ENCODE measurements at places on chromosomes 4 and X.

GRCh38 chr4:3293401-3294391 lies 875 bp downstream of the RGS12 start:
- no peak for DNase-seq

DNA sequence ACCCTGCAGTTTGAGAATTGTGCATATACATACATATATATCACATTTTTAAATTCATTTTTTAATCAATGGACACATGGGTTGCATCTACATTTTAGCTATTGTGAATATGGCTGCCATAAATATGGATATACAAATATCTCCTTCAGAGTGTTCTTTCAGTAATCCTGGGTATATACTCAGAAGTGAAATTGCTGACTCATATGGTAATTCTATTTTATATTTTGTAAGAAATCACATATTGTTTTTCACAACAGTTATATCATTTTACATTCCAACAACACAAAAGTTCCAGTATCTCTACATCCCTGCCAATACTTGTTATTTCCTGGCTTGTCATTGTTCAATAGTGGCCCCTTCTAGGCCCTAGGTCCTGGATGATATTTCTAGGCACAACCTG lies 20.6 kb upstream of the HSFX4 start:
- DNase-seq = no peak

GRCh38 chrX:12949927-12950656 lies 24.8 kb upstream of the TMSB4X start:
- DNase-seq = peak; percentile 55

DNA sequence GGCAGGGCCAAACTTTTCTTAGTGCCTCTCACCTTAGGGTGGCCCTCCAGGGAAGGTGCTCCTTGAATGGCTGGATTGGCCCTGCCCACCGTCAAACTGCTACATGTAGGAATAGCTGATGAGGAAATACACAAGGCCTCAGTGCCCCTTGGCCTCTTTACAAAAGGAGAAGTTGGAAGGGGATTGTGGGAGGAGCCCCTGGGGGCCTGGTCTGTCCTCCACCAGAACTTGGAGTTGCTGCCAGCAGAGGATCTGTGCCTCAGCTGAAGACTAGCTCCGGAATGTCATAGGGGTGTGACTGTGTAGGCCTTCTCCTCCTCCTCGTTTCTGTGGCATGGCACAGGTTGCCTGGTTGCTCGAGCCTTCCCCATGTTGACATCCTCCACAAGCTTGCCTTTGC lies 142.7 kb downstream of the AMMECR1 start:
- no peak for DNase-seq

DNA sequence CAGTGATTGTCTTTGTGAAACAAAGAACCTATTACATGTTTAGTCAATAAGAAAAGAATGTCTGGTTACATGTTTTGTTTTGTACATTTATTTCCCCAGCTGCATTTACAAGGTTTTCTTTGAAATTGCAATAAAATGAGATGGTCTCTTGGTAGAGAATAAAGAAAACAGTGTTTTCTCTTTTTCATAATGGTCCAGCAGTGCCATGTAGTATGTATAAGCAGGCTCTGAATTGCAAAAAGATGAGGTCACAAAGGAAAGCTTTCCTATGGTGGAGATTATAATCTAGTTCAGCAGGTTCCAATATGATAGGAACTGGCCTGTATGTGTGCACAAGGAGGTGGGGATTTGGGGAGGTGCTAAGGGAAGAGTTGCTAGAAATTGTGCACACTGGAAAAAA lies 1417.3 kb downstream of the STIM2 start:
- no peak for DNase-seq

All from stimulated activated CD8-positive, alpha-beta memory T cell treated with anti-CD3 and anti-CD28 coated beads, Interleukin-7, amount 100 ng/mL, for 1 hour (primary cell).